A172 (cell line): ENCODE measurements at places on chromosomes 11 and 22. TPM values are rescaled to one million over a fixed set of nuclear protein-coding genes. Genes with fewer than 3 reads are reported as not detected.
A peak's percentile ranks its signal among the peaks of the same experiment; 100 is the strongest.

- DNase-seq, result no peak
Measured at GRCh38 chr11:43130616-43131015, 181.2 kb upstream of the API5 start.

GRCh38 chr11:35815556-35816315, 128.1 kb upstream of the LDLRAD3 start:
- no peak for DNase-seq

DNA sequence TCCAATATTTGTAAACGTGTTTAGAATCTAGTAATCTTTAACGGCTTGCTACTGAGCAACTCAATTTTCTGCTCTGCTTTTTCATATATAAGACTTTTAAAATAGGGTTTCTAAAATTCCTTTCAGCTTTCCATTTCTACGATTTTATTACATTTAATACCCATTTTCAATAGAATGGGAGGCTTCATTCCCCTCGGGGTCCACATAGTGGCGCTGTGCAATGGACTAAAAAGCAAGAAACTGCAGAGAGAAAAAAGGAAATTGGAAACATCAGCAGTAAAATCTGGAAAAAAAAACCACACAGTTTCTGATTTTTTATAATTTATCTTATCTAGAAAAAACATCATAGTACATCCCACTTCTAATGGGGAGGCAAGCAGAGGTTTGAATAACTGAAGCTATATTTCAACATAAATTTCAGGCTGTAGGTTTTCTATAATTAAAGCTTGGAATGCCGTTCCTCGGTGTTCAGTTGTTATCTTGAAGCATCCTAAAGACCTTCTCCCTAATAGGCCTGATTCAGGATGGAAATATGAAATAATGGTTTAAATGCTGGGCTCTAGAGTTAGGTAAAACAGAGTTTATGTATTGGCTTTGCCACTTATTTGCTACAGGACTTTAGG, 18.7 kb upstream of the JHY start:
- DNase-seq, result peak; percentile 6

- no peak for DNase-seq
Measured at GRCh38 chr11:71301858-71302533, 49.6 kb upstream of the SHANK2 start.

IGLL1 gene
- total RNA-seq, result not detected in 2 replicates
